ENCODE measurements at places on chromosomes 2 and 18. TPM values are rescaled to one million over a fixed set of nuclear protein-coding genes. Genes with fewer than 3 reads are reported as not detected.

GRCh38 chr2:141063406-141063805, 1067.4 kb downstream of the LRP1B start:
- no peak for DNase-seq

DNA sequence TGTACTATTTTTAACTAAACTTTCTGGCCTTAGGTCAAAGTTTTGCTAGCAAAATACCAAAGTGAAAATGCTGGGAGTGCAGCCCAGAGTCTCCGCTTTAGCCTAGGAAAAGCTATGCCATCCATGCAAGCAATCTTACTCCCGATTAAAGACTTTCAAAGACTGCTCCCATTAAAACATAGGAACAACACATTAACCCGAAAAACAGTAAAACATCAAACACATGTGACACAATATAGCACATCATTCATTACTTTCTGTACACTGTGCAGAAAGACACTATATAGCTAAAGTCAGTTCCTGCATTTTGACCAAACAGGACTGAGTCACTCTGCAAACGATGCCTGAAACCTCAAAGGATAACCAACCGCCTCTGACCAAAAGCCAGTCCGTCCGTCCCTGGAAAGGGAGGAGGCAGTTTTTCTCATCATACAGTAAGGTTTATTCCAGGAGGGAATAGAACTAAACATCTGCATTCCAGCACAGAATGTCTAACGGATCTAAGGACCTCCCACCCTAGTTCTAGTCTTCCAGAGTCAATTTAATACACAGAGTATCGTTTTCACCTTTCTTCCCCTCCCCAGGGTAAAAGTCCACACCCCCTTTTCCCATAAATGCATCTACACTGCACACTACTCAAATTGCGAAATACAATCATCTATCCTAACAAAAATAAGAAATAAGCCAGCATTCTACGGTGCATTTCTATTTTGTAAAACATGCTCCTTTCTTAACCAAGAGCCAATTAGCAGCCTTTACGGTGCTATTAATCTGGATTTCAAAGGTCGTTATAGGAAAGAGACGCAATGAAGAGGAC, 1.7 kb downstream of the ROCK2 start:
- DNase-seq = no peak

- DNase-seq = peak; percentile 38
These were observed 8.4 kb upstream of the LIMS2 start for GRCh38 chr2:127683757-127684156.

DNA sequence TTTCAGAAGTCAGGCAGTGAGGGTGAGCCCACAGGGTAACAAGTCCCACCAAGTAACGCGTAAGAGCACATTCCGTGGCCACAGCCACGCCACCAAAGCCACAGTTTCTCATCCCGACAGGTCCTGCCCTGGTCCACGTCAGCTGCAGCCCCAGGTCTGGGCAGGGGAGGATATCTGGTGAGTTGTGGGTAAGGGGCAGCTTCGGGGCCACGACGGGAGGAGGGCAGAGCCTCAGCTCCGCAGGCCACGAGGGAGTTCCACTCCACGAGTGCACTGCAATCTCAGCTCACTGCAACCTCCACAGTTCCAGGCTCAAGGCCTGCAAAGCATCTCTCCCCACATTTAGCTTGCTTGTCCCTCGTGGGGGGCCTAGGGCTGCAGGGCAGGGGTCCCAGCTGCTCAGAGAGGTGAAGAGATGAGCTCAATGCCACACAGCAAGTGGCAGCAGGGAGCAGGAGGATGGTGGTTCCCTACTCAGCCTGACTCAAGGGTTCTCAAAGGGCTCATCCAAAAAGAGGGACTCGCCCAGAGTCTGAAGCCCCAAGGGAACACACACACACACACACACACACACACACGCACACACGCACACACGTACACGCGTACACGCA, 12.5 kb downstream of the SNORC start:
- no peak for DNase-seq

- no peak for DNase-seq
These were observed 87.0 kb downstream of the XDH start for GRCh38 chr2:31327505-31327904.

GRCh38 chr2:62178741-62179271, 17.1 kb upstream of the B3GNT2 start:
- peak; percentile 43 for DNase-seq

DNA sequence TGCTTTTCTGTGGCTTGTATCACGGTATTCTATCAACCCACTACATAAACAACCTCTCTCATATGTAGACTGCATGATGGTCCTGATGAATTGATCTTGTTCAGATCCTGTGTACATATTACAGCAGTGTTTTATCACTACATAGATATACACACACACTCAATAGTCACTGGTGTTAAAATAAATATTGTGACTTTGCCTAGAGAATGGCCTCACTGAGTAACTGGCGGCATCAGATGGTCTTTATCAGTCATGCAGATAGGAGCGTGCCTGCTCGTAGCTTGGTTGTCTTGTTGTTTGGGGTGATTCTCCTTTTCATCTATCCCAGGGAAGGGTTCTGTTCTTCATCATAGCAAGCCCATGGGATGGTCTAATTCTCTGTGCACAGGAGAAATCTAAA, 18.4 kb upstream of the CTAGE1 start:
- no peak for DNase-seq

DNA sequence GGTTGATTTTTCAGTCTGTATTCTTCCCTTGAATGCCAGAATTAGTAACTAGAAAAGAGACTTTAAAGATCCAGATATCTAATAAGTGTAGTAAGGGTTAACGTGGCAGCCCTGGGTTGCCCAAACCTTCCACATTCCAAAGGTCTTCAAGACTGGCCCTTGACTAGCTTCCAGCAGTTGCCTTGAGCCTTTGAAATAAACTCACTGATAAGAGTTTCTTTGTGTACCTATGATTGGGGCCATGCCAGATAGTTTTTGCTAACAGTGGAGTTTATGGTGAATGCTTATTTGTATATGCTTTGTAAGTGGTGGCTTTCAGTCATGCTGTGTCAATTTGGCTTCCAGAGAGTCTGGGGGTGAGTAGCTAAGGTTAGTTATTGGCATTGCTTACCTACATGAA, 722.3 kb downstream of the RNF144A start:
- DNase-seq = no peak

GRCh38 chr18:68456985-68457384, 257.9 kb downstream of the TMX3 start:
- DNase-seq = no peak

DNA sequence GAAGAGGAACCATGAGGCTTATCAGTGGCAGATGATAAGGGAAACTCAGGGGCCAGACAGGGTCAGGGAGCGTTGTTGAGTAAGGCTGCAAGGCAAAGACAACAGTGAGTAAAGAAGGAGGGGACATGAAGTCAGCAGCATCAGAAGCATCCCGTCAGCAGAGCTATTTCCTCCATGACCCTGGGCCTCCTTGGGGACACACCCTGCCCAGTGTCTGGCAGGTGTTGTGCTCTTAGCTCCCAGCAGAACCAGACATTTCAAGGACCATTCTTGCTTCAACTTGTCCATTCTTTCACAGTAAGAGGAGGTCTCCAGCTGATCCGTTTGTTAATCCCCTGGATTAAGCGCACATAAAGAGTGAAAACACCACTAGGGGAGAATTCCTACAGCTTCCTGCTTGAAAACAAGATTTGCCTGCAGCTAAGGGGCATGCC, 88.7 kb upstream of the MEIS1 start:
- DNase-seq = no peak

GRCh38 chr2:18178736-18179349, 300.4 kb downstream of the KCNS3 start:
- DNase-seq = no peak

GRCh38 chr2:230885463-230886130, 20.9 kb downstream of the ITM2C start:
- peak; percentile 33 for DNase-seq

GRCh38 chr18:10912790-10913545, 236.4 kb downstream of the PIEZO2 start:
- peak; percentile 36 for DNase-seq

DNA sequence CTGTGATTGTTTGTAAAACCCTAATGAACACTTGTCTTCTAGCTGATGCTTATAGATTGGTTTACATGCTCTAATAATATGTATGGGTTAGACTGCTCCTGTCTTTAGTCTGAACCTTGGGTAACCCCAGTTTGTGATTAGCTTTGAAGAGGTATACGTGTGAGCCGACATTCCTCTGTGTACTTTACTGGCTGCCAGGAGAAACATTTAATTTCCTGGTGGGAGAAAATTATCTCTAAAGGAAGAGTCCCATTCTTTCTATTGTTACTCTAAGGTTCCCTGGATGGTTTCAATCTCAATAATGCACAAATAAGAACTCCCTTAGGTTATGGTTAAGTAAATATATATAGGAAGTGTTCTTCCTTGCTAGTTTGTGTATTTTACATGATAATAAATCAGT, 143.6 kb upstream of the ZSWIM2 start:
- no peak for DNase-seq

GRCh38 chr2:105806996-105807395, 62.3 kb downstream of the NCK2 start:
- DNase-seq = no peak

DNA sequence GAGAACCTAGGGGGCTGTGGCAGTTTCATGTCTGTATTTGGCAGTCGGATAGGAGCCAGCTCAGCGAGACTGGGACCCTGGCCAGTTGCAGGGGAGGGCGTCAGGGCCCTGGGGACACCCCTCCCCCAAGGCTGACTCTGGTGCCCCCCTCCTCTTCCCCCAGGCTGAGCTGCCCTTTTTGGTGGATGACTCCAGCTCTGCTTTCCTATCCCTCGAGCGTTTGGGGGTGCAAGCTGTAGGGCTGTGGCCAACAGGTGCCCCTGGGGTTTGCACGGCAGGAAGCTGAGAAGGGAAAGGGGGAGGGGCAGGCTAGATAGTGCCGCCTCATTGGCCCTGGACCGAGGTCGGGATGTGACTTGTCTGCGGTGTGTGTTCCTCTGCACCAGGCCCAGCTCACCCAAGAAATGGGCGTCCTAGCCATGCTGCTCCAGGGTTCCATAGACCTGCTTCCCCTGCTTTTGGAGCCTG, 26.4 kb downstream of the SPEG start:
- peak; percentile 74 for DNase-seq

DNA sequence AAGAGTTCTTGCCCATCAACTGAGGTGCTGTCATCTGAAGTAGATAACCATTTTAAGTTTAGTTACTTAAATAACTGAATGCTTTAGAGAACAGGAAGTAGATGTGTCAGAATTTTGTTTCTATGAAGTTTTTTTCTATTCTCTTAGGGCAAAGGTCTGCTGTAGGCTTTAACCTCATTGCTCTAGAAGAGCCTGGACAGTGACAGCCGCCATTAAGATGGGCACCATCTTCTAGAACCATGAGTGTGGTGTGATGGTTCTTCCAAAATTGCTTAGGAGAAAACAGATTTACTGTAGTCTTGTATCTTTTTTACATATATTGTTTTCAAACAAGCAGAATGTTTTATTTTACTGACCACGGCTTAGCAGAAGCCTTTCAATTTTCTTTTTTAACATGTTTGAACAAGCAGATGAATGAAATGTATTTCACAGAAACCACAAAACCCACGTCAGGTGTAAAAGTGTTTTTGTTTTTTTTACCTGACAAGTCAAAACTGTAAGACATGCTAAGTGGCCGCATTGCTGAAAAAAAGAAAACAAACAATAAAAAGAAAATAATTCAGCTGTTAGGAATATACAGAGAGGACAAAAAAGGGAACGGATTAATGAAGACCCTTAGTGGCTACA, 77.9 kb downstream of the PRELID3A start:
- DNase-seq = no peak

DNA sequence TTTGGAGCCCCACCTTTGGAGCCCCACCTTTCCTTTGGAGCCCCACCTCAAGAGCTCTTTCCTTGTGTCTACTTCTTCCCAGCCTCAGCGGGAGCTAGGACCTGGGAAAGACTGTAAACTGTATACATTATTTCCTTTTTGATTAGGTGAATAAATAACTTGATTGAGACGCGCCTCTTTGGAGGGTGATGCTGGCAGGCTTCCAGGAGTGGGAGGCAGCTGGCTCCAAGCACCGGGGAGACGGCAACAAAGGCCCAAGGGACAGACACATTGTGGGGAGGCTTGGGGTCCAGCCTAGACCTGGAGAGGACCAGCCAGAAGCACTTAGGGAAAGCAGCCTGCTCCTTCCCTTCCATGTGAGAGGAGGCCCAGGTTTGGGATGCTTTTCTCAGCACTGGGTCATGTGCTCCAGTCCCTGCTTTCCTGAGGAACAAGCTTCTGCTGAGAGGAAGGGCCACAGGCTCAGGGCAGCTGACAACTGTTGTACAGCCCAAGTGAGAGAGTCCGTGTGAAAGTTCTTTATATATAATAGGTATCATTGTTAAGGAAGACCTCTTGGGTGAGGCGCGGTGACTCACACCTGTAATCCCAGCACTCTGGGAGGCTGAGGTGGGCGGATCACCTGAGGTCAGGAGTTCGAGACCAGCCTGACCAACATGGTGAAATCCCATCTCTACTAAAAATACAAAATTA, 297.2 kb upstream of the SLC14A2 start:
- no peak for DNase-seq

DNA sequence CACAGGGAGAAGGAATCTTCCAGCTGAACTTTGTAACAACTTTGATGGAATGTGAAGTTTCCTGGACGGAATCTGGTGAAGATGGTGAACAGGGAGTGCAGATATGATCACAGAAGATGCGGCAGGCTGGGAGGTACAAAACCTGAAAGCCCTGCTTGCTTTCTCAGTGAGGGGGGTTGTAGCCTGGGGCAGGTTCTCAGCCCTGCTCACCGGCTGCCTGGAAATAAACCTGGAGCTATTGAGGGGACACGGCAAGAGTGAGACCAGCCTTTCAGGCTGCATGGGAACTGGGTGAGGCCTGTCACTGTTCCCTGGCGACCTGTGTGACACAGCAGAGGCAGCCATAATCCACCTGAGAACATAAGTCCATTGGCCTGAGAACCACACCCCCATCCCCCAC, 174.8 kb downstream of the LCLAT1 start:
- no peak for DNase-seq

The PTCD3 gene
- 158 TPM for total RNA-seq

The CHAC2 gene
- 6.0 TPM for total RNA-seq

The FSHR gene
- total RNA-seq = 0.20 TPM

The FOXD4L1 gene
- not detected for total RNA-seq

The EPC2 gene
- 24.2 TPM for total RNA-seq

The ASXL3 gene
- total RNA-seq = 4.3 TPM

The GREB1 gene
- 8.2 TPM for total RNA-seq

The ITGB6 gene
- 4.4 TPM for total RNA-seq

The BMP10 gene
- total RNA-seq = 0.25 TPM

The AQP12A gene
- not detected for total RNA-seq

The PTPRN gene
- not detected for total RNA-seq

The CFAP221 gene
- total RNA-seq = 0.79 TPM

The MRPL30 gene
- total RNA-seq = 38.0 TPM

The ATOH8 gene
- total RNA-seq = 29.6 TPM

The MYCN gene
- total RNA-seq = 0.45 TPM

The SOX11 gene
- total RNA-seq = 0.10 TPM

The SKOR2 gene
- not detected for total RNA-seq

The SLC5A7 gene
- 0.07 TPM for total RNA-seq

The RESP18 gene
- not detected for total RNA-seq

The ABCG8 gene
- total RNA-seq = not detected
